ENCODE measurements at places on chromosomes 5 and 9. TPM values are rescaled to one million over a fixed set of nuclear protein-coding genes. Genes with fewer than 3 reads are reported as not detected.
A peak's percentile ranks its signal among the peaks of the same experiment; 100 is the strongest.

ANKS6 gene
- 2.4 TPM for total RNA-seq

DOCK8 gene
- 2.4 TPM for total RNA-seq

MSX2 gene
- total RNA-seq: 0.41 TPM

- DNase-seq: no peak
Observed at GRCh38 chr5:67341478-67341877, 144.9 kb upstream of the CD180 start.

GRCh38 chr5:159409801-159410200, 79.5 kb upstream of the IL12B start:
- no peak for DNase-seq

- DNase-seq: peak; percentile 30
Observed at GRCh38 chr5:6714226-6715041, 1.2 kb downstream of the TENT4A start.

DNA sequence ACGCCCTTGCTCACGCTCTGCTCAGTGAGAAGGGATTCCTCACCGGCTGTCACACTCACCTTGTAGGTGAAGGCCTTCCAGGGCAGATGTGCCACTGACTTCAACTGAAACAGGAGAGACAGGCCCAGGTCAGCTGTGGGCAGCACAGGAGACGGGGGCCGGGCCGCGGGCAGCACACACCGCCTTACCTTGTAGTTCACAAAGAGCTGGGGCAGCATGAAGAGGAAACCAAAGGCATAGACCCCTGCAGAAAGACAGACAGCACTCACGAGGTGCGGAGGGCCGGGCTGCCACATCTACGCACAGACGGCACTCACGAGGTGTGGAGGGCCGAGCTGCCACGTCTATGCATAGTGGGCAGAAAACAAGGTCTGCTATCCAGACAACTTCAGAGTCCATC, 23.3 kb downstream of the CLPTM1L start:
- no peak for DNase-seq

GRCh38 chr5:107099506-107099905, 571.2 kb downstream of the EFNA5 start:
- DNase-seq: no peak

GRCh38 chr5:36052538-36052937, 14.1 kb downstream of the UGT3A2 start:
- no peak for DNase-seq

DNA sequence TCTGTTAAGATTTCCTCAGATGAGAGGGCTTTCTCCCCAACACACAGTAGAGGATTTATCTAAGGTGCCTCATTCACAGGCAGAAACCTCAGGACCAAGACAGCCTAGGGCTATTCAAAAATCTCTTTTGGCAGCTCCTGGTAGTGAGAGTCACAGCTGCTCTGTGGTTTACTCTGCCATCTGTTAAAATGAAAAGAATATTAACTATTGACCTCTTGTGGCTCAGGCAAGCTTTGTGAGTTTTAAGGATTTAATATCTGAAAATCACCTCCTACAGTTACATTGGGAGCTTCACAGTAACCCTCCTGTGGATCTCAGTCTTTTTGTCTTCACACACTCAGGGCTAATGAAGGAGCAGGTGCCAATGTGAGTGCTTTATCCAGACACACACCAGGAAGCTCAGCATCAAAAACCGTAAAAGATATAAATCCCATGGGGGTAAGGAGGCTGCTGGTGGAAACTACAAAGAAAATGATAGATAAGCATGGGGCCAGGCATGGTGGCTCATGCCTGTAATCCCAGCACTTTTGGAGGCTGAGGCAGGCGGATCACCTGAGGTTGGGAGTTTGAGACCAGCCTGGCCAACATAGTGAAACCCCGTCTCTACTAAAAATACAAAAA, 29.7 kb downstream of the PPP1R2B start:
- DNase-seq: no peak

DNA sequence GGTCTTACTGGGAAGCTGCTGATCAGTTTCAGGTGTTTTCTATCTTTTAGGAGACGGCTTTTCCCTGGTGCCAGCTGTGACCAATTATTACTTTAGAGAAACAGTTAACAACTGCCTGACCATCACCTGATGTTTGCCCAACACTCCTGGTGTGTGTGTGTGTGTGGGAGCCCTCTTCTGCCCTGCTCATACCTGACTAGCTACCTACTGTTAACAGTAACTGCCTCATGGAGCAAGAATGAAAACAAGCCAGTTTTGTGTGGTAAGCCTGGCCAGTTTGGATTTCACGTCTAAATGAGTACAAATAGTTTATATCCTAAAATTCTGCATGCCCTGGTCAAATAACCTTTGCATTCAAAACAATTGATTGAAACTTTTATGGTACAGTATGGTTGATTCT, 46.1 kb upstream of the RIOK2 start:
- no peak for DNase-seq

DNA sequence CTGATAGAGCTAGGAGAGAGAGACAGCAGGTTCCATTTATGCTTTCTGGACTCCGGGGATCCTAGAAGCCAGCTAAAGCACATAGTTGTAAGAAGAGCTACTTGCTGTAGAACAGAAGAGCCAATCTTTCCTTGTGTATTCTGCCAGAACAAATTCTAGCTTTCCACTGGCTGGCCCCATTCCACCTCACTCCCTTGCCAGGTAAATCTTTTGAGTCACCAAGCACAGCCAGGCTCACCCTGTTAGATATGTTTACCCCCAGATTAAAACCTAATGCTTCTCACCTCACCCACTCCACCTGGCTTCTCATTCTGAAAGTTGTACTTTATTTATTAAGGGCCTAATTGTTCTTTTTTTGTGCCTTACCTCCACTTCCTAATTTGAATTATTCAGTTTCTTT, 48.9 kb upstream of the CHD1 start:
- DNase-seq: no peak

- DNase-seq: no peak
Observed at GRCh38 chr9:103627731-103628130, 466.4 kb upstream of the SMC2 start.

GRCh38 chr5:176822041-176822792, 11.9 kb downstream of the UNC5A start:
- no peak for DNase-seq

DNA sequence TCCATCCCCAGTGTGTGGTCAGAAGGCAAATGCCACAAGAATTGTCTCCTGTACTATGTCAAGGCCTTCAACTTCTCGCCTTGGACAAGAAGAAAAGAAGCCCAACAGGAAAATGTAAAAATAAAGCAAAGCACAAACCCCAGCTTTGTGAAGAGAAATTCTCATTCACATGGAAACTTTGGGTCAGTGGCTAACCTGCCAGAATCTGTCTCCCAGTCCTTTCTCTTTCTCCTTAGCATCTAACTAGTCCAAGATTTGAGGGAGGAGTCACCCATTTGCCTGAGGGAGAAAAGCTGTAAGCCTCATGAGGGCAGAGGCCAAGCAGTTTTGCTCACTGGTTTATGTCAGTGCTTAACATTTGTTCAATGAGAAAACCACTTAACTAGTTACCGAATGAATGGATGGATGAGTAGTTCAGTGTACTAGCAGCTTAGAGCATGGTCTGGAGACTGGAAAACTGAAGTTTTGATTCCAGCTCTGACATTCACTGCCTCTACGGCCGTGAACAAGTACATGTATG, 36.0 kb downstream of the ADAM19 start:
- no peak for DNase-seq

- no peak for DNase-seq
Observed at GRCh38 chr5:160089531-160089930, 29.7 kb downstream of the PWWP2A start.

DNA sequence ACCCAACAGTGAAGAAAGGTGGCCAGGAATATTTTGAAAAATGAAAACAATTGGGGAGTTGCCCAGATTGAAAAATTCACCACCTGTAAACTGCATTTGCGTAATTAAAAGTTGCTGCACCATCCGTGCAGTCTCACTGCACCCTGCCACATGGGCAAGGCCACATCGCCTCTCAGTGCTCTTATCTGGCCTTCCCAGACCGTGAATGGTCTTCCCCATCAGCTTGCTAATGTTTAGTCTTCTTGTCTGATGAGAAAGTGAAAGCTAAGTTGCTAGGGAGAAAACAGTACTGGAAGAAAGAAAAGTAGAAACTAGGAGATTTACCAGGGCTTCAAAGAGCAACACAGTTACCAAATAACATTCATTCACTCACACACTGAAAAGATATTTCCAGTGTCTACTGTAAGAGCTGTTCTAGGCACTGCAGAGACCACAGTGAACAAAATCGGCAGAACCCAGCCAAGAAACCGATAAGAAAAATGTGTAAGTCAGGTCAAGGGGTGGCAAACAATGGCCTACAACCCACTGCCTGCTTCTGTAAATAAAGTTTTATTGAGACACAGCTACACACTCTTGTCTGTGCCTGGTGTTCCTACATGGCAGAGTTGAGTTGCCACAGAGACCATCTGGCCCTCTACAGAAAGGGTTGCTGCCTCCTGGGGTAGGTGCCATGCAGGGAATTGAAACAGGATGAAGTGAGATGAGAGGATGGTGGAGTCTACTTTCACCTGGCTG, 51.2 kb upstream of the CTSL start:
- DNase-seq: no peak

GRCh38 chr5:81234801-81235200, 1.7 kb downstream of the CKMT2 start:
- DNase-seq: no peak

GRCh38 chr9:134503301-134504105, 138.1 kb upstream of the COL5A1 start:
- no peak for DNase-seq

GRCh38 chr5:169649486-169649885, 12.4 kb downstream of the DOCK2 start:
- no peak for DNase-seq
